ENCODE measurements at places on chromosomes 16 and 17.

DNA sequence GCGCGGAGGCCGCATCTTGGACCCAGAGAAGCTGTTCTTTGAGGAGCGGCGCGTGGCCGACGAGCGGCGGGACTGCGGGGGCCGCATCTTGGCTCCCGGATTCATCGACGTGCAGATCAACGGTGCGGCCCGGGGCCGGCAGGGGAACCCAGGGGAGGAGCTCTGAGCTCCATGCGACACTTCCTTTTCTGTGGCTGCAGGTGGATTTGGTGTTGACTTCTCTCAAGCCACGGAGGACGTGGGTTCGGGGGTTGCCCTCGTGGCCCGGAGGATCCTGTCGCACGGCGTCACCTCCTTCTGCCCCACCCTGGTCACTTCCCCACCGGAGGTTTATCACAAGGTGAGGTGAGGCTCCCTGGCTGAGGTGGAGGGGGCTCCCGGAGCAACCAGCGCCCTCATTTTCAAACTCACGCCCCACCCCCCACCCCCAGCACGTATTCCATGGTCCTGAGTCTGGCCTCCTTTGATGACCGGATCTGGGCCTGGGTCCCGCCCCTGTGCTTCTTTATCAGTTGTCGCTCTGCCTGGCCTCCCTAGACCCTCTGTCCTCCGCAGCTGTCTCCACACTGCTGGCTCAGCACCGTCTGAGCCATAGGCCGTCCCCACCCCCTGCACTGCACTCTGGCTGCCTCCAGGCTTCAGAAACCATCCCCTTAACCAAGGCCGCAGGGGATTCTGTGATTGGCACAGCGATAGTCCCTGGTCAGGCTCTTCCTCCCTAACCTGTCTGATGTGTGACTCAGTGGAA, 787 bp downstream of the AMDHD2 start:
- DNase-seq: peak; percentile 78

- no peak for DNase-seq
These were observed 35.6 kb downstream of the NLRC3 start for GRCh38 chr16:3541527-3542155.

DNA sequence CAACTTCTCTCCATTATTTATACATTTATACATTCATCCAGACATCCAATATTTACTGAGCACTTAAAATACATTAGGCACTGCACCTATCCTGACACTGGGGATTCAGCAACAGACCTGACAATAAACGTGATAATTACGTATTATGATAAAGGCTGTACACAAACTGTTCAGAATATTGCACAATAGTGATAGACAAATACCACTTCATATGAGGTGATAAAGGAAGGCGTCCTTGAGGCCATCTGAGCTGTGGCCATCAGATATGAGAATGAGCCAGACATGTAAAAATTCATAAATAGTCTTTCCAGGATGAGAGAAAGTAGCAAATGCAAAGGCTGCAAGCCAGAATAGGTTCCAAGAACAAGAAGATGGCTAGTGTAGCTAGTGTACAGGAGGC, 8.6 kb downstream of the USP32 start:
- no peak for DNase-seq

GRCh38 chr16:72992142-72992601, 55.8 kb downstream of the ZFHX3 start:
- DNase-seq: no peak

GRCh38 chr16:84598360-84598759, 19.5 kb downstream of the COTL1 start:
- DNase-seq: no peak

DNA sequence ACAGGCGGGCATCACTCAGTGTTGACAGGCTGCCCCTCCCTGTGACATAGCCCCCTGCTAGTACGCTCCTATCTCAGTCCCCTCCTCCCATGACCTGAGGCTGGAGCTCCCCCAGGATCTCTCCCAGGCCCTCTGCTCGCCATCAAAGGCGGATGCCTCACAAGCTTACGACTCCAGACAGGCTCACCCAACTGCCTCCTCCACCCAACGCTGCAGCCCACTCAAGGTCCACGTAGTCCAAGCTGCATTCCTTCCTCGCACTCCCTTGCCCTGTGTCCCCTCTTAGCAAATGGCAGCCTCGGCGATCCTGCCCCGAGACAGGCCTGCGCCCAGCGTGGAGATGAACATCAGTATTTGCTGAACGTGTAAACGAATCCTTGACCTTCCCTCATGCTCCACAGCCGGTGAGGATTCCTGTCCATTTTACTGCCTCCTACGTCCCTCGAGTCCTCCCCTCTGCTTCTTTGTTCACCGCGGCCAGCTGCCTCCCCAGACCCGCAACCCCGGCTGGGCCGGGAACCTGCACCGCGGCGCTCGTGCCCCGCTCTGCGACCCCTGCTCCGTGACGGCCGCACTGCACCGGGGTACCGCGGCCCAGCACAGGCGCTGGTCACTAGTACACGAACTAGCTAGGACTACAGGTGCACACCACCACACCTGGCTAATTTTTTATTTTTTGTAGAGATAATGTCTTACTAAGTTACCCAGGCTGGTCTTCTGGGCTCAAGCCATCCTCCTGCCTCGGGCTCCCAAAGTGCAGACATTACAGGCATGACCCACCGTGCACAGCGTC, 838 bp upstream of the TMEM97 start:
- DNase-seq: no peak

GRCh38 chr17:63950940-63951907, 19.1 kb upstream of the CD79B start:
- peak; percentile 74 for DNase-seq

DNA sequence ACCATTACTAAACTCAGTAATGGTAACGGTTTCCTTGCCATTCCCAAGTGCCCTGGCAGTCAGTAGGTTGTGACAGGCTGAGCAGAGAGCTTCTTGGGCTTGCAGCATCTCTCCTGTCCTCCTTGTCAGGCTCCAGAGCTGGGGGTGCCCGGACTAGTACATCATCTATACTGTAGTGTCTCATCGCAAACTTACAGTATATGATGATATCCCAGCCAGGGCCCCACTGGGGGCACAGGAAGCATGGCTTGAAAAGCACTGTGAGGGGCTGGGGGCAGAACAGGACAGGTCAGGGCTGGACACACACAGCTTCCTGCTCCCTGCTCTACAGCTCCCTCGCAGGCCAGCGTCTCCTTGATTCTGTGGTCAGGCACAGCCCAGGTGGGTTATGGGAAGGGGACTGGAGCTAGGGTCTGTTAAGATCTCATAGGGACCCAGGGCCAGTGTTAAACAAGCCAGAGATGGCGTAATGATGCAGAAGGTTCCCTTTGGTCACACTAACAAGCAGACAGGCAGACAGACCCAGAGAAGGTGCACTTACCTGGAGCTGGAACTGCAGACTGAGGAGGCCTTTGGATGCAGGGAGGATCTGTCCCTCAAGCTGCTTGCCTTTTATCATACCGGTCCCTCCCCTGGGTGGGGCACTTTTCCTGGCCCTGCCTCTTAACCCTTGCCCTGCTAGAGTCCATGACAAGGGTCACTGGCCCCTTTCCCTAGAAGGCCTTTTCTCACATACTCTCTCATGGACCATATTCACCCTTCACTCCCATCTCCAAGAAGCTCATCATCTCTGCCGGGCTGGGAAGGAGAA, 6.8 kb downstream of the ERAL1 start:
- DNase-seq: no peak

DNA sequence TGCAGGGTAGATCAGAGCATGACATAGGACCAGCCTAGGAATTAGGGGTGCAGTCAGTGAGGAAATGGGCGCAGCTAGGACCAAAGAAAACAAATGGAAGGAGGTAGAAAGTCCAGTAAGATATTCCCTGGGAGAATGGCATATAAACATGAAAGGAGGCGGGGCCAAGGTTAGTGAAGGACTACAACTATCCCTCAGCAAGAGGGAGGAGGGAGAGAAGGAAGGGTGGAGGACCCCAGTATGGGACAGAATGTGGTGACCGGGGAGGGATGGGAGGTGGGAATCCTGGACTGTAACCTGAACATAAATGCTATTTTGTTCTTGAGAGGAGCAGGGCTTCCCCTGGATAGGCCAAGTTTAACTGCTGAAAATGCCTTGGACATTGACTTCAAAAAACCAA, 22.8 kb downstream of the ITGB3 start:
- DNase-seq: no peak

DNA sequence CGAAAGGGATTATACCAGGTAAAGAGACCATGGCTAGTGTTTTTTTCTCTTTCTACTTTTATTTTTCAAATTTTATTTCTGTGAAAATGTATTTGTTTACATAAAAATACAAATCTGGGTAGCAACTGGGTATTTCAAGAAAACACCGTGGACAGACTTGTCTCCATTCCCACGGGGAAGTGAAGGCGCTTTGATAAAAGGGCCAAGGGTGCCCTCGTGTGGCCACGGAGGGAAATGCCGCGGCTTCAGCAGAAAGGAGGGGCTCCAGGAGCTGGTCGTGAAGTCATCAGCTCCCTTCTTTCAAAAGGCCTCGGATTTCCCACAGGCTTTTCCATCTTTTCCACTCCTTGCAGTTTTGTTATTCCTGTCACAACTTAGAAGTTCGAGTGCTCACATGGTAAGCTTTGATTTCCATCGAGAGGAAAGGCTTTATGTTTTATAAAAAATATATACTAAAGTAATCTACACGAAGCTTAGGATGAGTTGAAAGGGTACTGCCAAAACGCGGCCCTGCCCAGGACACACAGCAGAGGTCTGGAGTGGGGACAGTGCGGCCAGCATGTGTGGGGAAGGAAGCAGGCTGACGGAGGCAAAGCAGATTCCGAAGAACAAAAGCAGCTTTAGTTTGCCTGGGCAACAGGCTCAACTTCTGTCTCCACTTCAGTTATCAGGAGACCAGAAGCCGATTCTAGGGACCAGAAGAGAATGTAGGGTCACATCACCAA, 15.3 kb upstream of the MNT start:
- peak; percentile 71 for DNase-seq

DNA sequence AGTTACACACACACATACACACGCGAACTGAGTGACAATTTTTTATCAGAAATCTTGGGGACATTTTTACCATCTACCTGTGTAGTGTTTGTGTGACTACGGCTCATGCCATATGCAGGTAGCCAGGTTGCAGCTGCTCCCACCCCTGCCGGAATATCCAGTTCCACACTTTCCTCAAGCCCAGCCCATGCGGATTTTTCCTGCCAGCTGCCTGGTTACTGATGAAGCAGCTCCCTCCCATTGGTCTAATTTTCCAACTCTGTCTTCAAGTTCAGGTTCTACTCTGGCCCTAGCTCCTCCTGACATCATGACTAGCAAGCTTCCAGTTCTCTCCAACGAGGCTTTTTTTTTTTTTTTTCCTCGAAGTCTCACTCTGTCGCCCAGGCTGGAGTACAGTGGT, 4.8 kb downstream of the GSG1L2 start:
- no peak for DNase-seq

- no peak for DNase-seq
These were observed 5.1 kb downstream of the PHAF1 start for GRCh38 chr16:67114793-67115192.

DNA sequence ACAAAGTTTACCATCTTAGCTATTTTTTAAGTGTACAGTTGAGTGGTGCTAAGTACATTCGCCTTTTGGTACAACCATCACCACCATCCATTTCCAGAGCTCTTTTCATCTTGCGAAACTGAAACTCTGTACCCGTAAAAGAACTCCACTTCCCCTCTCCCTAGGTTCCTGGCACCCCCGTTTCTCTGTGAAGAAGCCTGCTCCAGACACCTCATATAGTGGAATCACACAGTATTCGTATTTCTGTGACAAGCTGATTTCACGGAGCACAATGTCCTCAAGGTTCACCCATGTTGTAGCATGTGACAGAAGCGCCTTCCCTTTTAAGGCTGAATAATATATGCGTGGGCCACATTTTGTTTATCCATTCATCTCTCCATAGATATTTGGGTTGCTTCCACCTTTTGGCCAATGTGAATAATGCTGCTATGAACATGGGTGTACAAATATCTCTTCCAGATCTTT, 54.2 kb upstream of the MAP3K14 start:
- no peak for DNase-seq

DNA sequence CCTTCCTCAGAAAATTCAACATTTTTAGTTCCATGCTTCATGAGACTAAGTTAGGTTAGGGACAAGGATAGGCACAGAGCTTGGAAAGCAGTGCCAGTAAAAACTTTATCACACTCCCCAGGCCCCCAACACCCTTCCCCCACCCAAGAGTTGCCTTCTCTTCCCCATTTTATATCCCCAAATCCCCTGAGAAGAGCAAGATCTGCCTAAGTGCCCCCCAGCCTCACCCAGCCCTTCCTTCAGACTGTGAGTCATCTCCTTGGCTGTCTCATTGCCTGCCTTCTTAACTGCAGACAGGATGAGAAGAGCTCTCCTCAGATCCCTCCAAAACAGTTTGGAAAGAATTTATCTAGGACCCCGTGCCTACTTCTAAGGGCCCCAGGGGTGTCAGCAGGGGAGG, 55.8 kb downstream of the NEUROD2 start:
- DNase-seq: no peak

DNA sequence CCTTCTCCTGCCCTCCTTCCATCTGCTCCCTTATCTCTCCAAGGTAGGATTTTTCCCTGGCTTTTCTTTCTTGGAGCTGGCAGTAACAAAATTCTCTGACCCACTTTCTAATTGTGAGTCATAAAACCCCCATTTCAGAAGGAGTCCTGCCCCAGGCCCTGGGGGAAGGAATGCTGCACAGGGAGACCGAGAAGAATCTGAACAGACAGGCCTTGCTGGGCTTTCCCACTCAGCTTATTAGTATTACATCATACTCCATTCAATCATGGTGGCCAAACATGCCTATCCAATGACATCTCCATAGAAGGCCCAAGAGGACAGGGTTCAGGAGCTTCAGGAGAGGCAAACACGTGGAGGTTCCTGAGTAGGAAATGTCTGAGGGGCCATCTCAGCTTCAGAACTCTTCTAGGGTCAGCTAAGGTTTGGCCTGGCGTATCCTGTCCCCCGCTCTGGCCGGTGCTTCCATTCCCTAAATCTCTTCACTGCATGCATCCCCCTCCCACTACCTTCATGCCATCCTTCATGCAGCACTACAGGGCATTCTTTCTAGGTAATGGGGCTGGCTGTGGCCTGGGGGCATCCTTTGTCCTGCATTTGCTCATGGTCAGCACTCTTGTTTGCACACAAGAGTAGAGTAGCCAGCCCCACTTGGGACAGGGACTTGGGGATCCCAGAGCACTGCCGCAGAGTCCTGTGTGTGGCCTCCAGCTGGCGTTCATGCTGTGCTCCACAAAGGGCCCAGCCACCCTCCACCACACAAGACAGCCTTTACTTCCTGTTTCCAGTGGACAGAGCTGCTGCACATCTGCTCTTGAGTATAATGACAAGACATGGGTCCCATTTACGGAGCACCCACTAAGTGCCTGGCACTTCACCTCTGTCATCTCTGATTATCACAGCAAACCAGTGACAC, 8.2 kb downstream of the SLC6A2 start:
- no peak for DNase-seq

DNA sequence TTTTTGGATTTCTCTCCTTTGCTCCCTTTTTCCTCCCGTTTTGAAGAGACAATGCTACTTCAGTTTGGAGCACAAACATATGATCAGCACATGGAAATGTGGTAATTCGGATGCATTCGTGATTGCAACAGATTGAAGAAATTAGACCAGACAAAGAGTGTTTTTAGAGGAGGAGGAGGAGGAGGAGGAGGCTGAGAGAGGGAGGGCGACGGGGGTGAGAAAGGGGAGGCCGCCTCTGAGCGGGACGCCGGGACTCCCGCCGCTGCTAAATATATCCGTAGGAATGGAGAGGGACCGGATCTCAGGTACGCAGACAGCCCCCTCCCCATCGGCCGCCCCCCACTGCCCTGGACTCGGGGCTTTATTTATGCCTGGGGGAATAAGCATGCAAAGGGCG, 179.3 kb downstream of the SEC14L1 start:
- peak; percentile 19 for DNase-seq
